ENCODE measurements at places on chromosomes 1 and 21. TPM values are rescaled to one million over a fixed set of nuclear protein-coding genes. Genes with fewer than 3 reads are reported as not detected.

The HPDL gene
- 1.9 TPM for total RNA-seq

The SNX27 gene
- total RNA-seq = 58.4 TPM

The OXCT2 gene
- 1.9 TPM for total RNA-seq

The KRTAP19-3 gene
- total RNA-seq = not detected

The FALEC gene
- total RNA-seq = 1.0 TPM

The SLFNL1 gene
- total RNA-seq = 0.10 TPM

The OR14K1 gene
- total RNA-seq = not detected

The PFKFB2 gene
- total RNA-seq = 35.6 TPM

The IRF6 gene
- total RNA-seq = 0.64 TPM

The DAB1 gene
- total RNA-seq = 0.05 TPM

The SCNM1 gene
- 36.5 TPM for total RNA-seq

The OR6N1 gene
- total RNA-seq = not detected

The SAMSN1 gene
- total RNA-seq = 0.44 TPM

The BNIPL gene
- 0.46 TPM for total RNA-seq

The PLCH2 gene
- 41.2 TPM for total RNA-seq

The ZYG11A gene
- 0.36 TPM for total RNA-seq

All from Panc1 (cell line).